Body of pancreas (tissue), 4 donors: ENCODE measurements at places on chromosomes 16 and 17. TPM values are rescaled to one million over a fixed set of nuclear protein-coding genes. Genes with fewer than 3 reads are reported as not detected.
A peak's percentile ranks its signal among the peaks of the same experiment; 100 is the strongest.

Gene MT1M
- total RNA-seq, result 112 TPM

Gene RPRML
- not detected for total RNA-seq

Gene MYH11
- total RNA-seq, result 19.7 TPM

Gene ARL5C
- not detected for total RNA-seq

Gene SBK1
- total RNA-seq, result 2.6 TPM

Gene NOG
- not detected for total RNA-seq

Gene UBB
- total RNA-seq, result 450 TPM

Gene STH
- not detected for total RNA-seq

Gene CALB2
- total RNA-seq, result 0.99 TPM

Gene MMP15
- 35.3 TPM for total RNA-seq

Gene CHST4
- total RNA-seq, result 21.8 TPM

DNA sequence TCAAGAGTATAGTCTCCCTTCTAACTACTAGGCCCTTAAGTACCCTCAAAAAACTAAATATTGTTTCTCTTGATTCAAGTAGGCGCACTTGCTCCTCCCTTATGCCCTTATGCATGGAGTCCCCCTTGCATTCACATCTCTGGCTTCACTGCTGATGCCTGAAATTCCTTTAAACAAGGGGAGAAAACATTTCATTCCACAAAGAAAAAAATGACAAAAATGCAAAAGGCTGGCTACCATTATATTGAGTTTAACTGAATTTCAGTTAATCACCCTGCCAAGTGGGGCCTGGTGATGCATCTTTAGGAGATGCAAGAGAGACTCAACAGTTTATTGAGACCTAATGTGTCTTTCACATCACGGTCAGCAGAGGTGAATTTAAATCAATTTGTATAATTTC lies 35.6 kb downstream of the CRLF3 start:
- DNase-seq, result no peak

- DNase-seq, result no peak
These were observed 27.9 kb downstream of the ADCY7 start for GRCh38 chr16:50293994-50294855.

DNA sequence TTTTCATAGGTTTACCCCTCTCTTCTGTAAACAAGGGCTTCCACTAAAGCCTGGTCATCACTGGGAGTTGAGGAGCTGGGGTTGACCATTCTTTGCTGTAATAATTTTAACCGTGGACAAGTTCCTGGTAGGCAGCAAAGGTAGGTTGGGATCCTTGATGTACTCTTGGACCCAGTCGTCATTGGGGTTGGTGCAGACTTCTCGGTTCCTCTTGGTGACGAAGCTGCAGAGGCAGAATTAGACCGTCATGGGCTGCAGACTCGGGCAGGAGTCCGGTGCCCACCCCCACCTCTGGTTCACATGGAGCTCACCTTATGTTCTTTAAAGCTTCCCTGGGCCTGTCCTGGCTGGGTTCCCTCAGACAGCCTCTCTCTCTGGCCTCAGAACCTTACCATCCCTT lies 3.8 kb downstream of the CCL16 start:
- no peak for DNase-seq

DNA sequence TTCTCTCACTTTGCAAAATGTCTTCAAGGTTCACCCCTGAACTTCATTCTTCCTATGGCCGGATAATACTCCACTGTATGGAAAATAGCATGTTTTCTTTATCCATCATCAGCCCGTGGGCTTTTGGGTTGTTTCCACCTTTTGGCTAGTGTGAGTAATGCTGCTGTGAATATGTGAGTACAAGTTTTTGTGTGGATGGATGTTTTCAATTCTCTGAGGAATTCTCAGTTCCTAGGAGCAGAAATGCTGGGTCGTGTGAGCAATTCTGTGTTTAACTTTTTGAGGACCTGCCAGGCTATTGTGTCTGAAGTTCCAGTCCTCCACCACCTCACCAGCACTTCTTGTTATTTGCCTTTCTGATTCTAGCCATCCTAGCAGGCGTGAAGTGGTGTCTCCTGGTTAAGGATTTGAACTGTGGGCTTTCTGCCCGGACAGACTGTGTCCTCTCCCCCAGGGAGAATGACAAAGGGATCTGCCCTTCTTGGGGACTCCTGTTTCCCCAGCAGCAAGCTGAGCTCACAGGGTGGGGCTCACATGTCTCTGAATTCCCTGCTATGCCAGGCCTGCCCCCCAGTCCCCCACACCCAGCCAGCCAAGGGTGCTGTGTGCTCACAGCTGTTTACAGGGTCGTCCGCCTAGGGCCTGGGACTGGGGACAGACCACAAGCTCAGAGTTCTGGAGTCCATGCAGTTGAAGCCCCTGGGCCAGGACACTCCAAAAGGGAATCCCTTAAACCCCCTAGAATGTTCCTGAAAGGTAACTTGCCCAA lies 92.2 kb upstream of the CIBAR2 start:
- no peak for DNase-seq

DNA sequence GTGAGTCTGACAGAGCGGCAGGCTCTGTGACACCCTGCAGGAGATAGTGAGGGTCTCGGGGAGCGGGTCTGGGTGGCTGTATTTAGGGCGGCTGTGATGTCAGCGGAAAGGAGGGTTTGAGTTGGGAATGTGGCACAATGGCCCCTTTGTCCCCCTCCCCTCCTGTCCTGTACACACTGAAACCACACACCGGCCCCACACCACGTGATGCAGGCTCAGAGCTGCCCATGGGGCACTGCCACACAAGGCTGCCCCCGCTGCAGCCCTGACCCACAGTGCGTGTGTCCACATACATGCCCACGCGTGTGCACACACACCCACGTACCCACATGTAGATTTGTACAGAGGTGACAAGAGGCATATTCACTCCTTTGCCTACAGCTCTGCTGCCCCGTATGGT lies 15.3 kb downstream of the SGCA start:
- no peak for DNase-seq

GRCh38 chr17:2707721-2708584 lies 3.6 kb downstream of the CLUH start:
- peak; percentile 74 for DNase-seq

DNA sequence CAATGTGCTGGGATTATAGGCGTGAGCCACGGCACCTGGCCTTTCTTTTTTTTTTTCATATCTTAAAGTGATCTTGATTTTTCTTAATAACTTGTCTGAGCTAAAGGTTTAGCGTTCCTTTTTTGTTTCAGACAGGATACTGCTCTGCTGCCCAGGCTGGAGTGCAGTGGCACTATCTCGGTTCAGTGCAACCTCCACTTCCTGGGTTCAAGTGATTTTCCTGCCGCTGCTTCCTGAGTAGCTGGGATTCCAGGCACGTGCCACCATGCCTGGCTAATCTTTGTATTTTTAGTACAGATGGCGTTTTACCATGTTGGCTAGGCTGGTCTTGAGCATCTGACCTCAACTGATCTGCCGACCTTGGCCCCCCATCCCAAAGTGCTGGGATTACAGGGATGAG lies 4.0 kb downstream of the RUSF1 start:
- DNase-seq, result no peak

GRCh38 chr17:82400830-82401229 lies 17.3 kb upstream of the HEXD start:
- no peak for DNase-seq

- no peak for DNase-seq
These were observed 73.4 kb upstream of the GSG1L start for GRCh38 chr16:28136751-28137434.

GRCh38 chr17:76905836-76906235 lies 37.6 kb downstream of the MGAT5B start:
- no peak for DNase-seq

DNA sequence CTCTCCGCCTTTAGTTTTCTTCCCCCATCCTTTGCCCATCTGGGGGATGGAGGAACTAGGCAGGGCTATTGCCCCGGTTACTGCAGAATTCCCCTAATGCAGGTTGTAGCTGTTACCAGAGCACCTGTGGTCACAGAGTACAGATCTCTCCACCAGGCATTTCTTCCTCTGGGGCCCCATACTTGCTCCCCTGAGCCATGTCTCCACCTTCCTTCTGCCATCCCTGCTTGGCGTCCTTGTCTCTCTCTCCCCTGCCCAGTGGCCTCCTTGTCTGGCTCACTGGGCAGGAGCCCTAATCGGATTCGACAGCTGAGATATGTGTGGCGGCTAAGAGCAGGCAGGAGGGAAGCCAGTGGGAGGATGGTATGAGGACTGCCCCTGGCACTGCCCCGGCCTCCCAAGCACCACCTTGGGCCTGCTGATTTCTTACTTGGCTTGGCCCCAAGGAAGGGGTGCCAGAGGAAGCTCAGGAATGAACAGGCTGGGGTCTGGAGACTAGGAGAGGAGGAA lies 2.0 kb downstream of the RARA start:
- no peak for DNase-seq

DNA sequence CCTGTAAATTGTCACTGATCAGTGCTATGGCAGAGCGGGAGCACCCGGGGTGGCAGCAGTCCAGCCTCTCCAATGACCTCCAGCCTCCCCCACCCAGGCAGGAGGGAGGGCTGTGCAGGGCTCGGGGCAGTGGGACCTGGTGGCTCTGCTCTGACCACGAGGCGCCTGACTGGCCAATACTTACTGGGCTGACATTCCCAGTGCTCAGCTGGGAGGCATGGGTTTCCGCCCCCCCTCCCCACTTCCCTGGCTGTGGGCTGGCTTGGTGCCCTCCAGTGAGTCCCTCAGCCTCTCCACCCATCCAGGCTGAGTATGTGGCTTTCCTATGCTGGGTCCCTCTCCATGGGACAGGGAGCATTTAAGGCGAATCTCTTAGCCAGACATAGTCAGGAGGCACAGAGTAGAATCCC lies 2.7 kb downstream of the SOCS3 start:
- peak; percentile 55 for DNase-seq

DNA sequence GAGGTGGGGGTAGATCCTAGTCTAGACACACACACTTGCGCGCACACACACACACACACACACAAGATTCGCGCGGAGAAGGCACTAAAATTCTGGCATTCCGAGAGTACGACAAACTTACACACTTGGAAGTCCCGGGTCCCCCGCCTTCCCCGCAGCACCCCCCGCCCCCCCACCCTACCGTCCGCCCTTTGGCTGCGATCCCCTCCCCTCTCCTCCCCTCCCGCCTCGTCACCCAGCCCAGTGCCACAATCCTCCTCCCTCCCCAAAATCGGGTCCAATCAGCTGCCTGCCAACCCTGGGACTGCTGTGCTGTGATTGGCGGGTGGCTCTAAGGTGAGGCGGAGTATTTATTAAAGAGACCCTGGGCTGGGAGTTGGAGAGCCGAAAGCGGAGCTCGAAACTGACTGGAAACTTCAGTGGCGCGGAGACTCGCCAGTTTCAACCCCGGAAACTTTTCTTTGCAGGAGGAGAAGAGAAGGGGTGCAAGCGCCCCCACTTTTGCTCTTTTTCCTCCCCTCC lies at the start of gene SOX9:
Gene SOX9 (plus strand): TSS at position 379 of the 522 bp plus-strand sequence. CDS start 372 bp downstream, outside the sequence.
- DNase-seq, result peak; percentile 96

GRCh38 chr17:75846692-75847613 lies 2.7 kb upstream of the UNC13D start:
- DNase-seq, result peak; percentile 92

GRCh38 chr17:60332574-60332973 lies 59.4 kb downstream of the USP32 start:
- no peak for DNase-seq

DNA sequence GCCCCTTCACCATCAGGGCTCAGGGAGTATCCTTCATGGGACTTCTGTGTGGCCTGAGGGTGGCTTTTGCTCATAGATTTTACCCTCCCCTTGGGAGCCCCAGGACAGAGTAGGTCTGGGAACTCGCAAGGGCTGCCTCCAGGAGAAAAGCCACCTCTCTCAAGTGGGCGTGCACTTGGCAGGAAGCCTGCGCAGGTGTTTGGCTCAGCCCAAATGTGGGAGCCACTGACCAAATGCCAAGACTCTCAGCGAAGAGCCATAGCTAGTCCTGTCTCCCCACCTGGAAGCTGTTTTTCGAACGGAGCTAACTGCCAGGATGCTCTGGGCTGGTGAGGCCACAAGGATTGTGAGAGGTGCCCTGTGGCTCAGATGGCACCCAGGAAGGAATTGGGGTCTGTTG lies 2.0 kb upstream of the HSD17B2 start:
- no peak for DNase-seq

- no peak for DNase-seq
These were observed 10.8 kb downstream of the ASPHD1 start for GRCh38 chr16:29910819-29911675.

GRCh38 chr16:85735225-85735635 lies 15.7 kb downstream of the C16orf74 start:
- no peak for DNase-seq

DNA sequence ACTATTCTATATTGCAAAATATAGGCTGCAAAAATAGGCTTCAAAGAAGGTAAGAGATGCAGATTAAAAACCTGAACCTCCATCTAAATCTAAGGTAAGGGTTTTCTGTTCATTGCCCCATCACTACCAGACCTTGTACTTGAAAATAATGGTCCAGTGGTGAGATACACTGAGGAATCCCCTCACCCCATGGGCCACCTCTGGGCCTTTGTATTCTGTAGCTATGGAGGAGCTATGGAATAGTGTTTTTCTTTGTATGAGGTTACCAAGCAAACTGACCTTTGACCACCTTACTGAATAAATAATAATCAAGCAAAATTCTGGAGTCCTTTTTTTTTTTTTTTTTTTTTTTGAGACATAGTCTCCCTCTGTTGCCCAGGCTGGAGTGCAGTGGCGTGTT lies 4.8 kb upstream of the UBE2Z start:
- no peak for DNase-seq

GRCh38 chr17:43176119-43176570 lies 5.1 kb downstream of the NBR1 start:
- DNase-seq, result no peak

GRCh38 chr16:28098171-28098958 lies 34.9 kb upstream of the GSG1L start:
- no peak for DNase-seq

DNA sequence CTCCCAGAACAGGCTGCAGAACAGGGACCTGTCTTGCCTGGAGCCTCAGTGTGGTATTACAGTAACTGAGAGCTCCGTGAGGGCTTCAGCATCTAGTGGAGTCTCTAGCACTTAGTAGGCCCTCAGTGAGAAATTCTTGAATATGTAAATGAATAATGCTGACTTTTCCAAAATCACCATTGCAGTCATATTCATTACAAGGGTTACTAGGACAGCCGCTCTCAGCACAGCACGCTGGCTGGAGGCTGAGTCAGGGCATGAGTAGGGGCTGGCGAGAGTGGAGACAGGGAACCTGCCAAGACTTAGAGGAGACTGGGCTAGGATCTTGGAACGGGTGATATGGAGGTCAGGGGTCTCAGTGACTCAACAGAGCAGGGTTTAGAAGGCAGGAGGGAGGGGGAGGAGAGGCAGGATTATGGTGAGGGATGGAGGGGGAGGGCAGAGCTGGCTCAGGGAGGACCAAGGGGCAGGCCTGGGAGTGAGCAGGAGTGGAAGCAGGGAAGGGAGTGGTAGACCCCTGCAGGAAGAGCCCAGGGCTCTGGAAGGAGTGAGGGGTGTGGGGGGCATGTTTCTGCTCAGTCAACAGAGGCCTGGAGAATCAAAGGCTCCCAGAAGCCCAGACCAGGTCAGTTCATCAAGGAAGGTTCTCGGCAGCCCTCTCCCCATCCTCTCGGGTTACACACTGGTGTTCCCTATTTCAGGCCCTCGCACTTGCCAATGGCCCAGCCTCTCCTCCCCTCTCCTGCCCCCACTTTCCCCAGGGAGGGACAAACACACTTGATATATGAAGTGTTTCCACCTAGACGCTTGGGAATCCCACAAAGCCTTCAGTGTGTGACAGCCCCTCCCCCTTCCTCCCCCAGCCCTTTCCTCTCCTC lies 42.3 kb downstream of the FZD2 start:
- peak; percentile 20 for DNase-seq

- DNase-seq, result no peak
These were observed 1.9 kb upstream of the TUBB3 start for GRCh38 chr16:89921131-89921701.
